Activated CD8-positive, alpha-beta T cell treated with anti-CD3 and anti-CD28 coated beads, Interleukin-2, amount 10 ng/mL, durations not matched to agents 7 days and 5 days (primary cell): ENCODE measurements at places on chromosomes 3 and 15. TPM values are rescaled to one million over a fixed set of nuclear protein-coding genes. Genes with fewer than 3 reads are reported as not detected.

GRCh38 chr3:50591196-50591741, 20.3 kb downstream of the CISH start:
- peak; percentile 48 for DNase-seq

DNA sequence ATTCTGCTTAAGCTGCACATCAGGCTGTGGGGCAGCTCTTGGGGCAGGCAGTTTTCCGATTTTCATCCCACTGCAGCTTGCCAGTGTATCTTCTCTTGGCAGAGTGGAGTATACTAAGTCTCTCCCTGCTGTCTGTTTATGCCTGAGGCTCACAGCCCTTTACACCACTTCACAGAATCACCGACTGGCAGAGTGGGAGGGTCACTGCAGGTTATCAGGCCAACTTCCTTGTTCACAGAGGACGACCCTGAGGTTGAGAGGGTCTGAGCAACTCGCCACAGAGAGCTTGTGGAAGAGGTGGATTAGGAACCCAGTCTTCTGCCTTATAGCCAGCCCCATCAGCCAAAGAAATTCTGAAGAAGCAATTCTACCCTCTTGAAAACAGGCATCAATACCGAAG, 30.9 kb downstream of the KIF9 start:
- no peak for DNase-seq

DNA sequence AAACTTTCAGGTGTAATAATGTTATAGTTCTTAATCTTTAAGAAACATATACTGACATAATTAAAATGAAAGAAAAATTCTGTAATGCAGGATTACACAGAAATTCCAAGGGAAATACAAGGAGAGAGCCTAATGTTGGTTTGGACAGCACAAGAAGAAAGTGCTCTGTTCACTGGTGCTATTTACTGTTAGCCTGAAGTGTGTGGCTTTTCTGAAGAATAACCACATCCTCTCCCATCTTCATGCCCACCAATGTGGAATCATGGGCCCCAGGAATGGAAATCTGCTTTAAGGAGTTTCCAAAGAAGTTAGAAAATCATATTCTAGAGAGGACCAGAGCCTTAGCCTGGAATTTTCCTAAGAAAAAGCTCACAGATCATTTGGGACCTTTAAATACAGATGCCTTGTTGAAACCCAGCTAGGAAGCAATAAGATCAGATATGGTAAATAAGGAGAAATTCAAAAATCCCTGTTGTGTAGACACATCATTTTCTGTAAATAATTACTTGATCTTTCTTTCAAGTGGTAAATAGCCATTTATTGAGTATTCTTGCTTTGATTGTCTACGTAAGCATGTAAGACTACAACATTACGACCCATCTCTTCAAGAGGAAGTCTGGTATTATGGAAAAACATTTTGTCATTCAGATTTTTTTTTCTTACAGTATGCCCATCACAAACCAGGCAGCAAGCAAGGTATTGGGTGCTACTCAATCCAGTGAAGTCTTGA, 10.3 kb upstream of the USP50 start:
- DNase-seq = no peak

GRCh38 chr3:30040126-30040525, 566.3 kb upstream of the TGFBR2 start:
- no peak for DNase-seq

- DNase-seq = no peak
Measured at GRCh38 chr15:27535445-27536129, 563.5 kb downstream of the OCA2 start.

DNA sequence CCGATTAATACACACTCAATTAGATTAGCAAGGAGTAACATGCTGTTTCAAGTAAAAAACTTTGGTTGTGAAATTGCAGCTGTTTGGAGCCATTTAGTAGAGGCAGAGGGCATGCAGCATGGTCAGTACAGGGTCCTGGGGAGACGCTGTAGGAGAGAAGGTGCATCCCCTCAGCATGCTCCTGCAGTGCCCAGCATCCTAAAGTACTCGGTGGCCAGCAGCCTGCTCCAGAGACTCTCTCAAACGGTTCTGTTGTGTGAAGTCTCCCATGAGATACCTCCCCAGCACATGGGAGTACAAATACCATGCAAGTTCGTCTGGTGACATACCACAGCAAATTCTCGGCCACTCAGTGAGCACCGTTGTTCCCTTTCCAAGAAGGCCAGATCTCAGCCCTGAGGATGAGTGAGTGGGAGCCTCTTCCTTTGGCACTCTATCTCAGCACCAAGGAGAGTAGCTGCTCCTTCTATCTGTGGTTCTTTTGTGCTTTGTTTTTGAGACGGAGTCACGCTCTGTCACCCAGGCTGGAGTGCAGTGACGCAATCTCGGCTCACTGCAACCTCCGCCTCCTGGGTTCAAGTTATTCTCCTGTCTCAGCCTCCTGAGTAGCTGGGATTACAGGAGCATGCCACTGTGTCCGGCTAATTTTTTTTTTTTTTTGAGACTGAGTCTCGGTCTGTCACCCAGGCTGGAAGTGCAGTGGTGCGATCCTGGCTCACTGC, 72.7 kb downstream of the TJP1 start:
- DNase-seq = no peak

- no peak for DNase-seq
Measured at GRCh38 chr15:48001393-48002039, 119.3 kb upstream of the SLC24A5 start.

DNA sequence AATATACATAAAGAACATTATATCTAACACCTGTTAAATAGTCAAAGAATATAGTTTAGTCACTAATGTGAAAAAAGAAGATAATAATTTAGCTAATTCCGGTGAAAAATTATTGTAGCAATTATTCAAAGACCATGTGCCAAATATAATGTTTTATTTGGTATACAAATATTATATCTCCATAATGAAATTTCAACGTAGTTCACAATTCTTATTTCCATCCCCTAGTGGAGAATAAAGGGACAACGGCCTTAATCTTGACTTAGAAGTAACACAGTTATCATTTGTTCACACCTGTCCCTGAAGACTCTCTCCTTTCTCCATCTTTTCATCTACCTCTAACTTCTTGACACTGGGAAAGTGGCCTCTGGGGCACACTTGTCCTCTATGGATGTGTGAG, 213.4 kb downstream of the ERC2 start:
- DNase-seq = no peak

DNA sequence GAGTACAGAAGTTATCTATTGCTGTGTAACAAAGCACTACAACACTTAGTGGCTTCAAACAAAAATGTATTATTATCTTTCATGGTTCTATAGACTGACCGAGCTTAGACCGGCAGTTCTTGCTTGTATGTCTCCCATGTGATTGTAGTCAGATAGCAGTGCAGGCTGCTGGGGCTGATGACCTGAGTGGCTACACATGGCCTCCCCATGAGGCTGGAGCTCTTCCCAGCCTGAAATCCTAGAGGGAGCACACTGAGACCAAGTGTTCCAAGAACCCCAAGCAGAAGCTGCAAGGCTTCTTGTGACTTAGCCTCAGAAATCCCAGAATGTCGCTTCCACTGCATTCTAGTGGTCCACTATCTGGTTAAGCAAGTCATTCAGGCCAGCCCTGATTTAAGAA, 141.2 kb upstream of the TLE3 start:
- DNase-seq = no peak

- DNase-seq = no peak
Measured at GRCh38 chr15:65087873-65088642, 11.5 kb downstream of the KBTBD13 start.

DNA sequence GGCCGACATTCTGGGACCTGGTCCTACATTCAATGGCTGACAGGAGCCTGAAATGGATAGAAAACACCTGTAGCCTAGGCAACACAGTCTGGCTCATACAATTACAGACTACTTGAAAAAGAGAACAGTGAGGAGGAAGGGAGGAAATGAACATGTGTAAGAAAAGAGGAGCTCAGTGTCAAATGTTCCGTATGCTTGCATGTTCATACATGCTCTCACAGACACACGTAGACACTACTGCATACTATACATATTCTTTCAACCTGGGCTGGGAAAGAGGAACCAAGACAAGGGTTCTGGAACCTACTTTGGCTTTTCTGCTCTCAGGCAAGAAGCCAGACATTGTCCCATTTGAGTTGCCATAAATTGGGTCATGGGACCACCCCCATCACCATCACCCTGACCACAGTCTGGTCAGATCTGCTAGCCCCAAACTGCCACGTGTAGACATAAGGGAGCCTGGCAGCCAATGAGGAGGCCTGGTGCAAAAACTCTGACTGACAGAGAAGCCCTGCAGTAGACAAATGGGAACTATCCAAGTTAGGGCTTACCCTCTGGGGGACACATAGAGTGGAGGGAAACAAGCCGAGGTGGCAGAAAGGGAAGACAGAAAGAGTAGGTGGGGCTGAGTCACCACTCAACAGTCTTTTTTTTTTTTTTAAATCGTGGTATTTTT, 310.0 kb downstream of the SHQ1 start:
- no peak for DNase-seq

DNA sequence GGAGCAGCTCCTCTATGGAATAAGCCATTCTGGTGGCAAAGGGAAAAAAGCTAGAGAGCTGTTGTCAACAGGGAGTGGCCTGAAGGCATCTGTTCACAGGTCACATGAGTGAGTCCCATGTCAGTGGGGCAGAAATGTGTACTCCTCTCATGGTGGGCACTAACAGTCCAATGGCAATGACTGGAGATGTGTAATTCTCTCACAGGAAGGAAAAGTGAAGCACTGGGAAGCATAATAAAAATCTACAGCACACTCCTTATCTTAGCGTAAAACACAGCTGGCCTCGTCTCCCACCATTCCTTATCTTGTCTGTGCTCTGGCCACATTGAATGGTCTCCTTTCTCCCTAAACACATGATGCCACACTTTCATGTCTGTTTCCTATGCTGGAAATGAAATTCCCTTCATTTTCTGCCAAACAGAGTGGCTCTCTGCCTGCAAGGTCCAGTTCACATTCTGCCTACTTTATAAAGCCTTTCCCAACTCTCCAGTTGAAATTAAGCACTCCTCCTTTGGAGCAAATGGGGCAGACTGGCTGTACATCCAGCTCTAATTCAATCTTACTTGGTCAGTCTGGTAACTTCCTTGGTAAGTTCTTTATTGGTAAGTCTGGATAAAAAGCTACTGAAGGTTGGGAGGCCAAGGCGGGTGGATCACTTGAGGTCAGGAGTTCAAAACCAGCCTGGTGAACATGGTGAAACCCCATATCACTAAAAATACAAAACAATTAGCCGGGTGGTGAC, 139.8 kb downstream of the RPL22L1 start:
- no peak for DNase-seq

- no peak for DNase-seq
Measured at GRCh38 chr3:32956750-32957570, 5.5 kb downstream of the CCR4 start.

GRCh38 chr3:162142511-162142910, 645.9 kb downstream of the OTOL1 start:
- no peak for DNase-seq

- no peak for DNase-seq
Measured at GRCh38 chr3:71579935-71580406, 3.6 kb downstream of the FOXP1 start.

DNA sequence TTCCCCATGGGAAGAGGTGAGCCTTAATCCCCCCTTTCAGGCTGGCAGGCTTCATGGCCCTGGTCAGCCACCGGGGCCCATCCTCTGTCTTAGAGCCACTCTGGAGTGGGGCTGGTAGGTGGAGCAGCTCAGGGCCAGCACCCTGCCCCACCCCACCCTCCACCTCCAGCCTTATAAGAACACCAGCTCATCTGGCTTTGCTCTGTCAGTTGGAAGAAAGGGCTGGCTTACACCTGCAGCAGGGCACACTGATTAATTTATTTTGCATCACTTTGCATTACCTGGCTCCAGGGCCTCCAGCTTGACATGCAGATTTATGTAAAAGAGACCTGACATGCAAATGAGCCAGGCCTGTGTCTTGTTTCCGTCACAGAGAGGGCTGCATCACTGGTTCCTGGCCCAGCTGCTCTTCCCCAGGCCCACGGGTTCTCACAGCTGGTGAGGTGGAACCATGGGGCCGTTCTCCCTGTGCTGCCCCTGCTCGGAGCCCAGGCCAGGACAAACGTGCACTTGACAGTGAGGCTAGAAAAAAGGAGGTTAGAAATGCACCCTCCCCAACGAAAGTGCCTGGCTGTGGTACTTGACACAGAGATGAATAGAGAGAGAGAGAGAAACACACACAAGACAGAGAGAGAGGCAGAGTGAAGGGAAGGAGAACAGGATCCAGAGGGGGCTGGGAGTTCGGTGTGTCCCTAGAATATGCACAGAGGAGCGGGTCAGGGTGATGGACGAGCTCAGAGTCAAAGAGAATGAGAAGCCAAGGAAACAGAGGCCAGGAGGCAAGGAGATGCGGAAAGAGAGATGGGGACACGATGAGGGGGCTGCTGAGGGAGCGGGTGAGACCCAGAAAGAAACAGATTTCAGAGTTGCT, 44.5 kb upstream of the MAGEF1 start:
- DNase-seq = no peak

DNA sequence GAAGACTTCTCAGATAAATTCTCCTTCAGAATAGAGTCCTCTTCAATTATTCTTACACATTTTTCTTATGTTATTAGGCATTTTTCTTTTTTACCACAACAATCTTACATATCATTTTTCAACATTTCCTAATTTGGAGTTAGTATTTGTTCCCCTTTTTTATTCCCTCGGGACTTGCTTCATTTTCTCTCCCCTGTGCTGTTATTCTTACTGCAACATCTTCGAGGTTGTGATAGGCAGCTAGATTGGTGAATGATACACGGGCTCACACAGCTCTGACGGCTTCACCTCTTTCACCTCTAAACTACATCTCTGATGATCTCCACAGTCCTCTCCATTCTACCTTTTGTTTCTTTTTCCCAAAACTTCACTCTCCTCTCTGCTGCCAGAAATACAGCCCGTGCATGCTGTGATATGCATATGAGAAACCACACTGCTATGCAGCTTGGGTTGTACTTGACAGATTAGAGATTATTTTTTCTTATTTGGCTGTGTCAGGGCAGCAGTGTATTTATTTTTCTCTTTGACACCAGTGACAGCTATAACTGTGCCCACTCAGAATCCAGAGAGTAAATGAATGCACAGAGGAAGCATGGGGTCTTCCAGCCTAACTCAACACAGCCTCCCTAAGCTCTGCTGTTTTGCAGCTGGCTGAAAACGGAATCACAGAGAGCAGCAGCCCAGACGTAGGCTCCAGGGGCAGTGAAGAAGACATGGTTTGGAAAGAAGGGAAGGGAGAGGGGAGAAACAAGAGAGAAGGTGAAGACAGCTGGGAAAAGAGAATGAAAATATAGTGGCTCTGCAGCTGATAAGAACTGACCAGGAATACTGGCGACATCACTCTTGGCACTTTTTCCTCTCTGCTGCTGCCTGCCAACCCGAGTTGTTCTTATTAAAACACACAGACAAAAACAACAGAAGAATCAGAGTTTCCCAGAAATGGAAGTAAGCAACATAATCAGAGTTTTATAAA, 61.8 kb downstream of the SLC9A9 start:
- no peak for DNase-seq

WNT7A gene
- total RNA-seq = not detected

RLBP1 gene
- not detected for total RNA-seq

DUOXA1 gene
- total RNA-seq = not detected

CADPS gene
- total RNA-seq = not detected
